Naive thymus-derived CD4-positive, alpha-beta T cell (primary cell): ENCODE measurements at places on chromosomes 2 and 18. TPM values are rescaled to one million over a fixed set of nuclear protein-coding genes. Genes with fewer than 3 reads are reported as not detected.

- H3K27ac ChIP-seq: no peak overlapping the region
- no peaks in the 10 kb centered on the region for H3K27me3 ChIP-seq
- H3K36me3 ChIP-seq: no peaks in the 10 kb centered on the region
- DNase-seq: no peak
- H3K4me3 ChIP-seq: no peak overlapping the region
- H3K4me1 ChIP-seq: no peaks in the 10 kb centered on the region
Observed at GRCh38 chr18:74430806-74431571, 26.1 kb downstream of the DIPK1C start.

- no peak for DNase-seq
- no peak overlapping the region for H3K4me3 ChIP-seq
- no peaks in the 10 kb centered on the region for H3K27me3 ChIP-seq
- H3K27ac ChIP-seq: no peak overlapping the region
Observed at GRCh38 chr18:13232971-13233786, 14.6 kb downstream of the LDLRAD4 start.

DNA sequence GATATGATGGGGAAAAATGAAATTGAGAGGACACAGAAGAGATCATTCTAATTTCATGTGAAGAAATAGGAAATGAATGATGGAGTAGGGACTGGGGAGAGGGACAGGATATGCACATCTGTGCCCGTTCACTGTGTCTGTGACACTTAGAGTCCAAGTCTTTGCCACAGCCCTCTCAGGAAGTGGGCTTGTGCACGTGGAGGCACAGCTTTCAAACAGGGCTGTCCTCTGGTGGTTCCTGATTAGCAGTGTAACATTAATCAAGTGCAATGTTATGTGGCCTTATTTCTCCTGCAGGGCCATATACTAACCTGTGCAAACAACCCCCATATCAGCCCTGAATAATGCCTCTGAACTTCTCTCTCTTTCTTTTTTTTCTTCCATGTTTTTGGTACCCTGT is 312.2 kb upstream of the FAM98A start:
- H3K4me1 ChIP-seq: no peaks in the 10 kb centered on the region
- no peak overlapping the region for H3K4me3 ChIP-seq
- no peaks in the 10 kb centered on the region for H3K27me3 ChIP-seq
- no peak for DNase-seq
- no peaks in the 10 kb centered on the region for H3K36me3 ChIP-seq

- no peak overlapping the region for H3K4me3 ChIP-seq
- DNase-seq: no peak
- H3K4me1 ChIP-seq: no peaks in the 10 kb centered on the region
- H3K36me3 ChIP-seq: no peaks in the 10 kb centered on the region
- H3K27me3 ChIP-seq: no peaks in the 10 kb centered on the region
- no peak overlapping the region for H3K27ac ChIP-seq
Observed at GRCh38 chr2:75788902-75789301, 78.2 kb upstream of the GCFC2 start.

DNA sequence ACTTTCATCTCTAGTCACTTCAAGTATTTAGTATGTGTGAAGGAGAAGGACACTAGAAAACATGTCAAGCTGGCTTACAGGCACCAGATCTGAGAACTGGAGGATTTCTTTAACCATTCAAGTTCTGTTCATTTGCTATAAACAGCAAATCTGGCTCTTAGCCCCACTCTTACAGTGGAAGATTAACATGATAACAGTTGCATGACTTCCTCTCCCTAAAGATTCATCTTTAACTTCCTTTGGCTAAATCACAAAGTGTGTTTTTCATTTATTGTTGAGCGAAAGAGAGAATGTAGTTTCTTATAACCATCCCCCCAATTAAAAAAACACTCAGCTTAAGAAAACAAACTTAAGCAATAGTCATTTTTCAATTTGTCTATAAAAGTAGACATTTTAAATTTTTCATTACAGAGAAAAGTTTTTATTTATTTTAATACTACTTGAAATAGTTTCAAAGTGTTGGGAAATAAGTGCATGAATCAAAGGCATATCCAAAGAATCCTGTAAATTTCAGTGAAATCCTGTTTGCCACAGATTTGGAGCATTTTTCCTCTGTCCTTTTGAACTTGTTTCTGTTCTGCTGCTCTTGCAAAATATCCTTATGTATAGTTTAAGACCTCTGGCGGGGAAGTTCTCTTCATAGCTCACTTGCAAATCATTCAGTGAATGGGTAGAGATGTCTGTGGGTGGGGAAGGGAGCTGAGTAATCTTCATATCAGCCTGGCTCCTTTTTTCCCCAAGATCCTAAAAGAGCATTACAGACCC is 241.0 kb upstream of the RBBP8 start:
- no peak overlapping the region for H3K27ac ChIP-seq
- no peak for DNase-seq
- H3K4me3 ChIP-seq: no peak overlapping the region
- no peaks in the 10 kb centered on the region for H3K4me1 ChIP-seq
- no peaks in the 10 kb centered on the region for H3K36me3 ChIP-seq

SPEG gene
- 16.9 TPM for total RNA-seq

- H3K27me3 ChIP-seq: no peaks in the 10 kb centered on the region
- H3K4me3 ChIP-seq: no peak overlapping the region
- DNase-seq: no peak
- H3K36me3 ChIP-seq: peaks cover 75% of the 10 kb centered on the region
- no peaks in the 10 kb centered on the region for H3K4me1 ChIP-seq
- no peak overlapping the region for H3K27ac ChIP-seq
Observed at GRCh38 chr2:239180526-239181073, 220.2 kb downstream of the HDAC4 start.

GRCh38 chr2:159907909-159908308 is 109.9 kb upstream of the CD302 start:
- no peaks in the 10 kb centered on the region for H3K27me3 ChIP-seq
- peaks cover 6% of the 10 kb centered on the region for H3K4me1 ChIP-seq
- no peak overlapping the region for H3K4me3 ChIP-seq
- no peak for DNase-seq
- H3K36me3 ChIP-seq: no peaks in the 10 kb centered on the region

CNOT11 gene
- 54.3 TPM for total RNA-seq

DNA sequence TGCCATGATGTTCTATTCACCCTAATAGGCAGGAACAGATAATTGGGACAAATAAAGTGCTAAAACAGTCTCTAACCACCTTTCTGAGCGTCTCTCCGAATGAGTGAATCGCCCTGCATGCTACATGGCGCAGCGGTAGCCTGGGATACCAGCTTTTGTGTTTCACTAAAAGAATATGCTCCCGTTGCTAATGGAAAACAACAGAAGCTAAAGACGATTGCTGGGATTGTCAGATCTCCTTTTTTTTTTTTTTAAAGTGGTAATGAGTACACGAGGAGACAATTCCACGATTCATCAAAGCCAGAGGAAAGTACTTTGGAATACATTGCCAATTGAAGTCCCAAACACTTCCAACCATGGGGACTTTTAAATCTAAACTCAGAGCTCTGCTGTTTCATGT is 1815.3 kb upstream of the CELF4 start:
- no peak for DNase-seq
- H3K36me3 ChIP-seq: no peaks in the 10 kb centered on the region
- no peak overlapping the region for H3K27ac ChIP-seq
- no peak overlapping the region for H3K4me3 ChIP-seq

PPP3R1 gene
- total RNA-seq: 69.0 and 70.0 TPM in 2 replicates

PAPOLG gene
- 15.1 TPM for total RNA-seq

COLEC12 gene
- 0.12 TPM for total RNA-seq

- no peak overlapping the region for H3K4me3 ChIP-seq
- no peaks in the 10 kb centered on the region for H3K36me3 ChIP-seq
- no peak for DNase-seq
- peaks cover 1% of the 10 kb centered on the region for H3K27me3 ChIP-seq
- H3K4me1 ChIP-seq: no peaks in the 10 kb centered on the region
Observed at GRCh38 chr2:165627470-165627869, 158.0 kb downstream of the CSRNP3 start.

GRCh38 chr2:199704358-199705238 is 146.4 kb downstream of the FTCDNL1 start:
- H3K4me3 ChIP-seq: no peak overlapping the region
- H3K36me3 ChIP-seq: no peaks in the 10 kb centered on the region
- no peaks in the 10 kb centered on the region for H3K4me1 ChIP-seq
- no peak overlapping the region for H3K27ac ChIP-seq

DNA sequence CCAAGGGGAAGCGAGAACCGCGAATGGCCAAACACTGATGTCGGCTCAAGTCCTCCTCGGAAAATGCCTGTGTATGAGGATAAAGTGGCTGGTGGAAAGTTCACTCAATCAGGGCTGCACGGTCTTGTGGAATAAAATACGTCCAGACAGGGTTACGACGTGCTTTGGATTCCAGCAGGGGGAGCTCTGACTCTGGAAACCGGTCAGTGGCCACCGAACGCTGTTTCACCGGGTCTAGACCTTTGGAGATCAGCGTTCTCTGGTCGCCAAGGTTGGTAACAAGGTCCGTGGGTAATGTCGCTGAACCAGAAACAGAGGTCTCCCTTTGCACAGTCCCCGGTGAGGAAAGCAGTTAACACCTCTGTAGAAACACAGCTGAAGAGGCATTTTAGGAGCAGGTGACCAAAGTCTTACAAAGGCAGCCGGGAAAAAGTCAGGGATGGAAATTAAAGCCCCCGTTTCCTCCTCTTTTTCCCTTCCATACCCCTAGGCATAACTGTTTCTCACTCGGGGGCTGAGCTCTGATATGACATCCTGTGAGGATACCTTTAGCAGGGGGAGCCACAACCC is 47.8 kb downstream of the CDCA7 start:
- no peaks in the 10 kb centered on the region for H3K4me1 ChIP-seq
- no peaks in the 10 kb centered on the region for H3K36me3 ChIP-seq
- DNase-seq: peak; percentile 45
- H3K27ac ChIP-seq: no peak overlapping the region
- peaks cover 7% of the 10 kb centered on the region for H3K27me3 ChIP-seq
- H3K4me3 ChIP-seq: no peak overlapping the region

PKDCC gene
- not detected for total RNA-seq

CAPN14 gene
- total RNA-seq: 0.88 TPM

DNA sequence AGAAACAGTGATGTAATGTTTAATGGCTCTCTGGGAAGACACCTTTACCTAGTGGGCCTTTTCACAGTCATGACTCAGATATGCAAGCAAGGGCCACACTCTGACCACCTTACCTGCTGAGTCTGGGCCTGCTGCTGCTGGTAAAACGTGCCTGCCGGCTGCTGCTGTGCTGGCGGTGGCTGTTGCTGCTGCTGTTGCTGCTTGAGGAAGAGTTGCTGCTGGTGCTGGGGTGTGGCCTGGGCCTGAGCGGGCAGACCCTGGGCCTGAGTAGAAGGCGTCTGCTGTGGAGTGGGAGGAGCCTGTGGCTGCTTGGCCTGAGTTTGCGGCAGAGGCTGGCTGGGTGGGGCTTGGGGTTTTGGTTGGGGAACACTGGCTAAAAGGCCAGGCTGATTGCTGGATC is 81.6 kb upstream of the NFU1 start:
- DNase-seq: no peak
- H3K27ac ChIP-seq: no peak overlapping the region
- H3K27me3 ChIP-seq: no peaks in the 10 kb centered on the region

DNA sequence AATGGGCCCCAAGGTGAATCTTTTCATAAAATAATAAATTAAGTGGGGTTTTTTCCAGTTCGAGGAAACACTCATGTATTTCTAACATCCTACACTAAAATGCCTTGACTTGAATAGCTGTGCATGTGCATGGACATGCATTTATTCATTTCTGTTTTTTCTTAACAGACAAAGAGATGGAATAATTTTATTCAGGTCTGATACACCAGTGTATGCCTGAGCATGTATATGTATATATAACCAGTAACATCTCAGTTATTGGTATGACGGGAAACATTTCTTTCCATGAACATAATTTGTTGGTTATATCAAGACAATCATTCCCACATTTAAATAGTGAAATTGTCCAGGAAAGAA is 468.7 kb upstream of the TNP1 start:
- H3K27ac ChIP-seq: no peak overlapping the region
- H3K36me3 ChIP-seq: no peaks in the 10 kb centered on the region
- no peaks in the 10 kb centered on the region for H3K4me1 ChIP-seq
- no peaks in the 10 kb centered on the region for H3K27me3 ChIP-seq
- DNase-seq: no peak

DNA sequence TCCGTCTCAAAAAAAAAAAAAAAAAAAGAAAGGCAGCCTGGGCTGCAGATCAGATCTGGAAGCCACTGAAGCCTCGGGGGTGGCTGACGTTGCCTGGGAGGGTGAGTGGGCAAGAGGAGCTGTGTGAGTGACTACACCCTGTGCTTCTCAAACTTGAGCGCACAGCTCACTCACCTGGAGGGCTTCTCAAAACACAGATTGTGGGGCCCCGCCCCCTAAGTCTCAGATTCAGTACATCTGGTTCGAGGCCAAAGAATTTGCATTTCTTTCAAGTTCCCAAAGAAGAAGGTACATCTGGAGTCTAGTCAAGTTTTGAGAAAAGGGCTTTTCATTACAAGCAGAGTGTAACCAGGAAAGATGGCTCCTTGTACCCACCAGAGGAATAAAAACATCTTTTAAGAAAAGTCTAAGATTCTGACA is 97.7 kb upstream of the CAB39 start:
- H3K27ac ChIP-seq: no peak overlapping the region
- H3K4me3 ChIP-seq: no peak overlapping the region
- no peaks in the 10 kb centered on the region for H3K36me3 ChIP-seq
- H3K27me3 ChIP-seq: no peaks in the 10 kb centered on the region
- H3K4me1 ChIP-seq: no peaks in the 10 kb centered on the region
- no peak for DNase-seq

SNORC gene
- 3.0 TPM for total RNA-seq

DNA sequence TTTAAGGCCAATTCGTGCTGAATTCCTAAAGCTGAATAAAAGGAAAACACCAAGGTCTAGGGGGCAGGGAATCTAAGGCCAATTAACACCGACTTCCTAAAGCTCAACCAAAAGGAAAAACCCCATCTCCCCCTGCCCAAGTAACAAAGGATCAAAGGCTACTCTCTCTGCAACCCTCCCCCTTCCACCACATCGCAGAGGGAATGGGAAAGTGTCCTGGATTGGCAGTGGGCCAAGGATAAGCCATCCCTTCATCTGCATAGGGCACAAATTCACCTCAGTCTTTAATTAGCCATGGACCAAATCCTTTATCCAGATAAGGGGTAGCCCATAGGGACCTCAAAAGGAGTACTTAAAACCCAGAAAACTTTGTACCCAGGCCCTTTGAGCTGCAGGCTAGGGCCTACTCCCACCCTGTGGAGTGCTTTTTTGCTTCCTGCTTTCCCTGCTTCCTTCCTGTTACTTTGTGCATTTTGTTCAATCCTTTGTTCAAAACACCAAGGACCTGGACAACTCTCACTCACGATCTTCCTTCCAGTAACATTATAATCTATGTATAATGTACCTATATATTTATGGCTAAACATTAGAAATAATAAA is 2119.8 kb upstream of the CELF4 start:
- H3K27ac ChIP-seq: no peak overlapping the region
- no peaks in the 10 kb centered on the region for H3K27me3 ChIP-seq
- H3K4me3 ChIP-seq: no peak overlapping the region
- no peaks in the 10 kb centered on the region for H3K4me1 ChIP-seq
